ENCODE measurements at places on chromosomes 4 and X.

DNA sequence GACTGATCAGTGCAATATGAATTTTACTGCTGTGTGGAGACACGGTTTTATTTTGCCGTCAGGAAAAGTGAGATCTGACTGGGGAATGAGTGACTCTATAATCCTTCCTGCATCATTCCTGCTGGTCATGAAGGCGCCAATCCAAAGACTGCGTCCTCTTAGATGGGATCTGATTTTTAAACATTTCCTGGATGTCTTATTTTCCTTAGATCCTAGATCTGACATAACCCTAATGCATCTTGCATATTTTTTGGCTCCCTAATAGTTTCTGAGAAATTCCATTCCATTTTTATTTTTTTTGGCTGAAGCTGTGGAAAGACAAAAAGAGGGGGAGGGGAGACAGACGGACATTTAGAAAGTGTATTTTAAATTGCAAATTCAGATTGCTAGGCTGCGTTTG is 454.9 kb upstream of the FAT1 start:
- no peak for DNase-seq

- no peak for DNase-seq
Observed at GRCh38 chrX:109695637-109696036, 37.4 kb downstream of the ACSL4 start.

- DNase-seq: no peak
Observed at GRCh38 chr4:41258783-41259182, 2.1 kb downstream of the UCHL1 start.

DNA sequence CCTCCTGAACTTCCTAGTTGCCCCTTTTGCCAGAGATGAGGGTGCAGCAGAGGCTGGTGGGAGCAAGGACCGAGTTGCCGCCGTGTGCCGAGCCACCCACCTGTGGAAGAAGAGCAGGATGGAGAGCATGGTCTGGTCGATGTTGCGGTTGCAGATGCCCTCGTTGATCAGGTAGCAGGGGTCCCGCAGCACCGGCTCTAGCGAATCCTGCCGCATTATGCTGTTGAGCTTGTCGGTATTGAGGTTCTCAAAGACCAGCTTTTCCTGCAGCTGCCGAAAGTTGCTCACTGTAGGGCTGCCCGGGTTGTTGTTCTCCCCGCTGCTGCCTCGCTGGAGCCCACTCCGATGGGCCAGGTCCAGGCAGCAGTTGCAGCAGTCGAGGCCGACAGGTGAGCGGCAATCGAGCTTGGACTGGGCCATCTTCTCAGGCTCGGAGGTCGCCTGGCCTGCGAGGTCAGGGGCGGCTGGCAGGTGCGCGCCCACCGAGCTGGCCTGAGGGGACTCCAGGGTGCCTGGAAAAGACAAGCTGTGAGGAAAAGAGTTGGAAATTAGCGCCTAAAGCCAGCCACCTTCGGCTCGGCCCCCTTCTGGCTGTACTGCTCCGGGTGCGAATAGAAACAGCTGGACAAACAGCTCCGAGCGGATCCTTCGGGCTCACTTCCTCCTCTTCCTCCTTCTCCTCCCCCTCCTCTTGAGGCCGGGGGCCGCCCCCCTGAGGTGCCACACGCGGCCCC is 420 bp downstream of the TSC22D3 start:
- no peak for DNase-seq

DNA sequence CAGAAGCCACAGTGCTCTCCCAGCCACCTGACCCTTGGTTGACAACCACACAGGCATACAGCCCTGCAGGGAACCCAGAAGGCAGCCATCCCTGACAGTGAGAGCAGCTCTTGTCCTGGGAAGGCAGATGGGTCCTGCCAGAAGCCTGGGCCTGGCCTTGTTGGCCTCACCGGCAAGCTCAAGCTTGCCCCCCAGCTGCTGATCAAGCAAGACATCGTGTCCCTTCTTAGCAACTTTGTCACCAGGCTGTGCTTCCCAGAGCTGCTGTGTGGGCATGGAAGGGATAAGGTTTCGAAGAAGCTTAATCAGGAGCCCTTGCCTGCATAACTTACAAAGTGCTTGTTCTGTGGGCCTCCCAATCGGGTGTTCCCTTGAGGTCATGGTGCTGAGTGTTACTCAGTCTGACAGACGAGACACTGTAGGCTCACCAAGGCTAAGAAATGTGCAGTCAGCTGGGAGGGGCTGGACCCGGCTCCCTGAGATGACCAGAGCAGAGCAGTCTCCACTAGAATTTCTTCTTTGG is 6.8 kb upstream of the ABLIM2 start:
- no peak for DNase-seq

DNA sequence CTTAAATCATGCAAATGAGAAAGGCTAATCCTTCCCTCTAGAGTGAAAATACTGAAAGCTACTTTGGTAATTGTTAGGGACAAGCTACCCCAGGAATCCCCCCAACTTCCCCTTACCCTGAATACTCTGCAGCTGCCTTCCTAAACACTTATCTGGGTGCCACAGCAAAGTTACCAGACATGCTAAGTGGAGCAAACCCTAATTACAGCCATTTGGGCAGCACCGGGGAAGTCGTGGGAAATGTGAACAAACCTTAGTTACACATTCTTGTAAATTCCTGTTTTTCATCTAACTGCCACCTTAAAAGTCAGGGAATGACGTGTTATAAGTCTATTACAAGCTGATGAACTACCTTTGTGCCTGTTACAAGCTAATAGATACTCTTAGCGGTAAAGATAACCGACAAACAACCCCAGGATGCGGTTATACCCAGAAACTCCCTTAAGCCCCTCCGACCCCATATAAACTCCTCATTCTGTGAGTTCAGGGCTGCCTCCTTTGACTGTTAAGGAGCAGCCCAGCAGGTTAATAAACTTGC is 66.0 kb upstream of the PLAC8 start:
- DNase-seq: no peak

DNA sequence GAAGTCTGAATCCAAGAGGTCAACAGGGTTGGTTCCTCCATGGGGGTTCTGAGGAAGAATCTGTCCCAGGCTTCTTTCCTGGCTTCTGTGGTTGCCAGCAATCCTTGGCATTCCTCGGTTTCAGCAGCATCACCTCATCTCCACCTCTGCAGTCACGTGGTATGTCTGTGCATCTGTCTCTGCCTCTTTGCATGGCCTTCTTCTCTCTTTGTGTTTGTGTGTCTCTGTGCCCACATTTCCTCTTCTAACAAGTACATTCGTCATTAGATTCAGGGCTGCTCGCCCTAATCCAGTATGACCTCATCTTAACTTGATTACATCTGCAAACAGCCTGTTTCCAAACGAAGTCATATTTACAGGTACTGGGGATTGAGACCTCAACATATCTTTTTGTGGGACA is 114.0 kb downstream of the BCOR start:
- no peak for DNase-seq

DNA sequence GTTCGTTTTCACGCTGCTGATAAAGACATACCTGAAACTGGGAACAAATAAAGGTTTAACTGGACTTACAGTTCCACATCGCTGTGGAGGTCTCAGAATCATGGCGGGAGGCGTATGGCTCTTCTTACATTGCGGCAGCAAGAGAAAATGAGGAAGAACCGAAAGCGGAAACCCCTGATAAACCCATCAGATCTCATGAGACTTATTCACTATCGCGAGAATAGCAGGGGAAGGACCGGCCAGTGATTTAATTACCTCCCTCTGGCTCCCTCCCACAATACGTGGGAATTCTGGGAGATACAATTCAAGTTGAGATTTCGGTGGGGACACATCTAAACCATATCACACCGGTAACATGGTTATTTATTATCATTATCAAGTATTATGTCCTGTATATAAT is 2204.5 kb downstream of the ARAP2 start:
- DNase-seq: no peak

GRCh38 chrX:26649534-26649933 is 433.6 kb downstream of the MAGEB5 start:
- peak; percentile 3 for DNase-seq

GRCh38 chr4:88109123-88109881 is 49.1 kb downstream of the ABCG2 start:
- no peak for DNase-seq

DNA sequence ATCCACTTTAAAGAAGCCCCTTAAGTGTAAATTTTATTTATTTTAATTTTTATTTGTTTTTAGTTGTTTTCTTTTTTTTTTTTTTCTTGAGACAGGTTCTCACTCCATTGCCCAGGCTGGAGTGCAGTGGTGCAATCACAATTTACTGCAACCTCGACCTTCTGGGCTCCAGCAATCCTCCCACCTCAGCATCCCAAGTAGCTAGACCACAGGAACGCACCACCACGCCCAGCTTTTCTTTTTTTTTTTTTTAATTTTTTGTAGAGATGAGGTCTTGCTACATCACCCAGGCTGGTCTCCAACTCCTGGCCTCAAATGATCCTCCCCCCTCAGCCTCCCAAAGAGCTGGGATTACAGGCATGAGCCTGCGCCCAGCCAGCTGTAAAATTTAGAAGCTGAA is 6.0 kb downstream of the SAT1 start:
- no peak for DNase-seq

DNA sequence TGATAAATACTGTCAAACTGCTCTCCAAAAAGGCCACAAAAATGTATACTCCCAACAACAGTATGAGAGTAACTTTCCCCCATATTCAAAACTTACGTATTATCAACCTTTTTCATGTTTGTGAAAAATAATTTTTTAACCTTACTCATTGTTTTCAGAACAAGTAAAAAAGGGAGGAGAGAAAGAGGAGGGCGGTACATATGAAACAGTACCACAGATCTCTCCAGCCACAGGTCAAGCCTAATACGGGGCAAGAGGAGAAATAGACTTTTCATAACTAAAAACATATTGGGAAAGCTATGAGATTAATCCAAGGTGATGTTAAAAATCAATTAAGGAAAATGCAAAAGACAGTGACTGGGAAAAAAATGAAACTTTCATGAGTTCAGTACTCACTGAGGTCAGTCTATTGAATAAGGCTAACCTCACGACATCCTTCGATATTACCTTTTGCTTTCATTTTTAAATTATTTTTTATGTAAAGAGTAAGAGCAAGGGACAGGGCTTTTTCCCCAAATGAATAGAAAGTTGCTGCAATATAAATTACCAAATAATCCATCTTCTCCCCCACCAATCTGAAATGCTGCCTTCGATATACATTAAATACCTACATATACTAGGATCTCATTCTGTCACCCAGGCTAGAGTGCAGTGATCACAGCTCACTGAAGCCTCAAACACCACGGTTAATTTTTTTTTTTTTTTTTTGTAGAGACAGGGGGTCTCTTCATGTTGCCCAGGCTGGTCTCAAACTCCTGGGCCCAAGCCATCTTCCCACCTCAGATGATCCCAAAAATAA is 25.3 kb downstream of the FBXW7 start:
- no peak for DNase-seq

GRCh38 chr4:153026591-153027346 is 90.6 kb downstream of the FHDC1 start:
- no peak for DNase-seq

- no peak for DNase-seq
Observed at GRCh38 chr4:165716472-165716871, 156.6 kb upstream of the TLL1 start.

GRCh38 chrX:17046478-17047097 is 100.1 kb downstream of the REPS2 start:
- DNase-seq: peak; percentile 23

DNA sequence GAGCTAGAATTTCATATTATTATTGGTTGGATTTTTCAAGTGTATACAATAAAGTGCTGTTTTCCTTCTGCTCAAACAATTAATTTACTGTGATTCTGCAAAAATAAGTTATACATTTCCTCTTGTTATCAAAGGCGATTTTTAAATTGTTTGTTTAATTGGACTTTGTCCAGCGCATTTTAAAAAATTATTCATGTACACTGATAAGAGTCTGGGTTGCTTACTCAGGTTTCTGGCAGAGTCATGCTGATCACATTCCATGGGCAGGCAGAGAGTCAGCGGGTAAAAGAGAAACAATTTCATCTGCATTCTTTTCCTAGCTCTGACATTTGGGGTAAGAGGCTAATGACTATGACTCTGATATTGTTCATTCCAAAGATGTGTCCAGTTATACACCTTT is 8.9 kb downstream of the FAT4 start:
- DNase-seq: no peak

GRCh38 chrX:110171442-110171841 is 146.4 kb downstream of the AMMECR1 start:
- no peak for DNase-seq

- DNase-seq: no peak
Observed at GRCh38 chrX:100731441-100732281, at the start of gene SYTL4. Gene SYTL4, minus strand, starts transcription at chrX:100732121. Its CDS starts 30,084 bp downstream, at chrX:100702037.

- DNase-seq: no peak
Observed at GRCh38 chrX:139297638-139298037, 232.9 kb upstream of the F9 start.

- DNase-seq: no peak
Observed at GRCh38 chr4:69088473-69088872, 7.8 kb upstream of the UGT2B7 start.

- DNase-seq: no peak
Observed at GRCh38 chrX:72621625-72622485, 49.2 kb upstream of the HDAC8 start.

- DNase-seq: no peak
Observed at GRCh38 chrX:149372866-149373265, 132.2 kb downstream of the IDS start.

- no peak for DNase-seq
Observed at GRCh38 chr4:152776352-152776751, 3.2 kb downstream of the TIGD4 start.

DNA sequence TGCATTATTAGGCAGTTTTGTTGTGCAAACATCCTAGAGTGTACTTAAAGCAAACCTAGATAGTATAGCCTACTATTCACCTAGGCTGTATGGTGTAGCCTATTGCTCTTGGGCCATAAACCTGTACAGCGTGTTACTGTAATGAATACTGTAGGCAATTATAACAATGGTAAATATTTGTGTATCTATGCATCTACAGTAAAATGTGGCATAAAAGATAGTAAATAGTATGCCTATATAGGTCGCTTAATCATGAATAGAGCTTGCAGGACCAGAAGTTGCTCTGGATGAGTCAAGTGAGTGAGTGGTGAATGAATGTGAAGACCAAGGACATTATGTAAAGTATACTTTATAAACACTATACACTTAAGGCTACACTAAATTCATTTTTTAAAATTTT is 16.6 kb downstream of the USO1 start:
- no peak for DNase-seq

DNA sequence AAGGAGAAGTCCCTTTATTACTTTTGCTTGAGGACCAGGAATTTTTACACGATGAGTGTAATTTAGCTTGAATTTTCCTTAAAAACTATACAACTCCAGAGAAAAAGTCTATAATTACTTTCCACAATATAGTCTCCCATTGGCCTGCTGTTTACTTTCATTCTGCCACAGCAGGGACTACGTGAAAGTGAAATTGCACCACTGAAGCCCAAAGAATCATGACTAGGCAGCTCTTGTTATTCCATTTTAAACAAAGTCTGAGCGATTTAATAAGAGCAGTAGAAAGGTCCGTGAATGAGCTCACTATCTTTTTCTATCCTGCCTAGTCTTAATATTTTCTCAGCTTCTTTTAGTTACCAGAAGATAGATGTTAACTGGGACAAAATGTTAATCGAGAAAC is 68.6 kb downstream of the ADGRG4 start:
- no peak for DNase-seq

DNA sequence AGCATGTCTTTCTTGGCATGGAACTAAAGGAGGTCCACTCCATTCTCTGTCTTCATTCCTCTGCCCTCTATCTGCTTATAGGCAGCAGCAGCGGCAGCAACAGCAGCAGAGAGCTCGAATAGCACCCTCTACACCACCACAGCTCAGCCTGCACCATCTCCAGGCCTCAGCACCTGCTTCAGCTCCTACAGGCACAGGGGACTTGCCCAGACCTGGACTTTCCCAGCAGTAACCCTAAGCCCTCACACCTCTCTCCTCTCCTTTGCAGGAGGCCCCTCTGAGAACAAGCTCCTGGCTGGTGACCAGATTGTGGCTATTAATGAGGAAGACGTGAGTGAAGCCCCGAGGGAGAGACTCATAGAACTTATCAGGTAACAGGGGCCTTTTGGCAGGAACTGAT is 80.7 kb downstream of the FRMPD3 start:
- DNase-seq: no peak

Data from naive thymus-derived CD8-positive, alpha-beta T cell (primary cell).